ENCODE measurements at places on chromosomes 5 and 9.

DNA sequence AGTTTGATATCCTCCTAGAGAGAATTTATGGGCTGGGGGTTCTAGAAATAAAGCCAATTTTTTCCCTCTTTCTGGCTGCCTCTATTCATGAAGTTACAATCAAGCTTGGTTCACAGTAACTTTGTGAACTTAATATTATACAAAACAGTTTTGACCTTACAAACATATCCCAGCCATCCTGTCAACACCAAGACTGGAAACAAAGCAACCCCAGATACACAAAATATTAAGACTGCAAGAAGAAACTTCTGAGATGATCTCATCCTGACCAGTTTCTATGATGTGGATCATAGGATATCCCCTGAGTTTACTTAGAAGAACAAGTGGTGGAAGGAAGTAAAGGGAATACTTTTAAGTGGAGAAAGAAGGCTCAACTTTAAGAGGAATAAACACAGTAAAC, 28.3 kb upstream of the CER1 start:
- DNase-seq, result no peak

DNA sequence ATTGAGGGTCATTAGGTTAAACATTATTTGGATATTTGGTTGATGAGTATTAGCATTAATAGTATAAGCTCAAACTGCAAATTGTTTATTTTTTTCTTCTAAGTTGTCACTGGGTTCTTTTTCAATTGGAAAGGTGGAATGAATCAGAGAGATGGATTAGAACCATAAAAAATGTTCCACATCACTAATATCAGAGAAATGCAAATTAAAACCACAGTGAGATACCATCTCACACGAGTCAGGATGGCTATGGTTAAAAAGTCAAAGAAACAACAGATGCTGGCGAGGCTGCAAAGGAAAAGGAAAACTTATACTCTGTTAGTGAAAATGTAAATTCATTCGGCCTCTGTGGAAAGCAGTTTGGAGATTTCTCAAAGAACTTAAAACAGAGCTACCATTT, 122.8 kb downstream of the CCDC192 start:
- DNase-seq, result no peak

DNA sequence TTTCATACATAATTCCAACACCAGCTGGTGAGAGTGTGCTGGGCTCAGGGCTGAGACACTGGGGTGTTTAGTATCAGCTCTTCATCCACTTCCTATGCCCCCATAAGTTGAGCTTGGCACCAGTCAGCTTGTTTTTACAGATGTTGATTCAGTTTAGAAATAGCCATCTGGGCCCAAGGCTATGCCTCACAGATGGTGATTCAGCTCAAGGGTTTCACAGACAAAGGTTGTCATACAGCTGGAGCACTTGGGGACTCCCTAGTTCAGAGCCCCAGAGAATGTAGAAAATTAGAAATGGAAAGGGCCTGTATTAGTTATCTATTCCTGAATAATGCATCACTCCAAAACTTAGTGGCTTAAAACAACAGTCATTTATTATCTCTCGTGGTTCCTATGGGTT, 10.3 kb upstream of the CRHBP start:
- DNase-seq, result no peak

DNA sequence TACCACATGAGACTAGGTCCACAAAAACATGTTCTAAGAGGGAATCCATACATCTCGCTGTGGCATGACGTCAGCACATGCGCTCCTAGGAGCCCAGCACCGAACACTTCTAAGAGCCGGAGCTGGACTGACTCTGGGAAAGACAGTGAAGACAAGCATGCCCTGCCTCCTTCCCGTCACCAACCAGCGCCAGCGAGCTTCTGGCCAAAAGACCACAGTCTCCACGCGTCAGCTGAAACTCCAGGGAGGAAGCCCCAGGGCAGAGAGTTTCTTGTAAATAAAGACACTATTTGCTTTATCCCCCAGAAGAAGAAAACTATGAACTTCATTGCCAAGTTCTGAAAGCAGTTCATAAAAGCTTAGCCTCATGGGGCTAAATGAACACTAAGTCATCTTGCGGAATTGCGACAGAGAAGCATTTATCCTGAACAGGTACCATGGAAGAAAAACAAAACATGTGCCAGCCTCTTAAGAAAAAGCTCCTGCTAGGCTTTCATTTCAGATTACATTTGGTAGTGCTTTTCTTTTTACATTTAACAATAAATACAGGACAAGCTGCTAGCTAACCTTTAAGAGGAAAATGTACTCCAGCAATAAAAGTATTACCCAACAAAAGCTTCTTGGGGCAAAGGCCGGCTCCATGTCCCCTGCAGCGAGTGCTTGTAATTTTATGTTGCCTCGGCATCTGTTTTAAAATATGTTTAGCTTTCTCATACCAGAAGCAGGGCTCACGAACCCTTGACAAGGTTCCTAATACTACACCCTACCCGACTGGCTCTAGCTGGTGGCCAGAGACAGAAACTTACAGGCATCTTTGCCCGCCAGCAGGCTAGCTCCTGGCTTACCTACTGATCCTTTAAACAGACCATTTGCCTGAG, 96.5 kb downstream of the PRRT1B start:
- no peak for DNase-seq

All from GM06990 (cell line).